Stimulated activated CD8-positive, alpha-beta memory T cell treated with anti-CD3 and anti-CD28 coated beads, Interleukin-15, amount 100 ng/mL, for 24 hours (primary cell): ENCODE measurements at places on chromosomes 5 and 9.

GRCh38 chr9:104746798-104747197 lies 685 bp upstream of the NIPSNAP3A start:
- no peak for DNase-seq

DNA sequence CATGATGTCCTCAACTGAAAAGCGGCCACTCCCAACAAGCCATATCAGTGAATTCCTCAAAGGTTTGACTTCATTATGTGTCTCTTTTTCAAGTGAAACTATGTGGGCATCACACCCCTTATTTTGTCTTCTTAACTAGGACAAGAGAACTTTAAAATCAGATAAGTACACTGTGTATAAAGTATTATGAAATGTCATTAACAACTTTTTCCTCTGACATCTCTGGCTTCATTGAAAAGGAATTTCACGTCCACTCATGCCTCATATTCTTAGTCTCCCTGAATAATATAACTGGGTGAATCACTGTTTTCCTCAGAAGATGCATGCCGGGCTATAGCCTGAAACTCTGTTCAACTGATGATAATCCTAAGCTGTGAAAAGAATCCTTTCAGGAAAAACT lies 415.8 kb downstream of the ACTL7B start:
- no peak for DNase-seq

- no peak for DNase-seq
Measured at GRCh38 chr5:90878549-90879196, 320.1 kb downstream of the ADGRV1 start.

DNA sequence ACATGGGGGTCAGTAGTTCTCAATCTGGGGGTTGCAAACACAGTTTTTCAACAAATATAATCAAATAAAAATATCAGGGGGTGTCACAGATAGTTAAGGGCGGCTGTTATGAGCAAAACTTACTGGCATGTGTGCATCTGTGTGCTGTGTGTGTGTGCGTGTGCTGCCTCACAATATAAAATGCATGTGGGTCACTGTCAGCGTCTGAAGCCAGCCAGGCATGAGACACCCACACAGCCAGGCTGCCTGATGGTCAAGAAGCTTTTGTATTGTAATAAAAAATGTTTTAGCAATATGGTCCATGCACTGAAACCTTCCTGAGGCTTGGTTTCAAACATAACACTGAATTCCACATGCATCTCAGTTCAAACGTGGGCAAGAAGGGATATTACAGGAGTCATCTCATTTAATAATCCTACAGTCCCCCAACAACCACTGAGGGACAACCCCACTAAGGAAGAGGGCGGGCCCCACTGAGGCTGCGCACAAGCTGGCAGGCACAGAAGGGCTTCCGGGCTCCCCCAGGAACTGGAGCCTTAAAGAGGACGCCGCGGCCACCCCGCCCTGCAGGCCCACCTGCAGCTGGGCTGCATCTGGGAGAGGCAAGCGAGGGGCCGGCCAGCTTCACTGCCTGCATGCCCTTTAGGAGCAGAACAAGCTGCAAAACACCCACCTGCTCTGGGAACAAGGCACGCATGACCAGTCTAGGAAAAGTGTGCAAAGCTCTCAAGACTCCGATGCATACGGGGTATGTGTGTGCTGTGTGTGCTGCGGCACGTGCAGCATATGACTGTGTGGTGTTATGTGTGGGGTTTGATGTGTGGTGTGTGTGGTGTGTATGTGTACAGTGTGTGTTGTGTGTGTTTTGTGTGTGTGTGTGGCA lies 14.1 kb downstream of the SEMA4D start:
- no peak for DNase-seq

- no peak for DNase-seq
Measured at GRCh38 chr5:109483395-109483971, 73.7 kb upstream of the PJA2 start.

- DNase-seq: no peak
Measured at GRCh38 chr9:7104625-7105024, 346.9 kb downstream of the KDM4C start.

DNA sequence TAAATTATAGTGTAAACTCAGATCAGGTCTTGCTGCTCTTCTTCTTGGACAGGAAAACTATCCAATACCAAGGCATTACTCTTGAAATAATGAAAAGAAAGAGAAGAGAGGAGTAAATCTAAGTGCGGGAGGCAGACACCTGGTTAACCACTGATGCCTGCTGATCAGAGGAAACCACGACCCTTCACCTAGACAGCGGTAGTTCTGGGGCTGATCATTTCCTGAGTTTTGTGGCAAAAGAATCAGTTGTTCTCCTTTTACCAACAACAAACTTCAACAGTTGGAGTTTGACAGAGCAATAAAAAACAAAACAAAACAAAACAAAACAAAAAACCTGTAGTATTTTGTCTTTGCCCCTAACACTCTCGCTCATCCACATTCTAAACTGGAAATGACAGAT lies 3.0 kb downstream of the RLN1 start:
- DNase-seq: no peak

GRCh38 chr5:95934207-95934804 lies 27.3 kb downstream of the ELL2 start:
- no peak for DNase-seq

DNA sequence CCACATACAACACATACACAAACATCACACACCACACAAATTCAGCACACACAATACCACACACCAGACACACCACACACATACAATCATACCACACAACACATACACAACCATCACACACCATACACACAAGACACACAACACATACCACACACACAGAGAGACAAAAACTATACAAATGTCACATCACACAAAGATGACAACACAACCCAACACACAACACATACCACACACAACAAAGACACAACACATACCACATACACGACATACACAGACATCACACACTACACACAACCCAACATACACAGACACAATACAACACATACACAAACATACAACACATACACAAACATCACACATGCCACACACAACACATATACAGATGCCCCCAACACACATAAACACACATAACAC lies 44.8 kb downstream of the ROR2 start:
- DNase-seq: no peak

DNA sequence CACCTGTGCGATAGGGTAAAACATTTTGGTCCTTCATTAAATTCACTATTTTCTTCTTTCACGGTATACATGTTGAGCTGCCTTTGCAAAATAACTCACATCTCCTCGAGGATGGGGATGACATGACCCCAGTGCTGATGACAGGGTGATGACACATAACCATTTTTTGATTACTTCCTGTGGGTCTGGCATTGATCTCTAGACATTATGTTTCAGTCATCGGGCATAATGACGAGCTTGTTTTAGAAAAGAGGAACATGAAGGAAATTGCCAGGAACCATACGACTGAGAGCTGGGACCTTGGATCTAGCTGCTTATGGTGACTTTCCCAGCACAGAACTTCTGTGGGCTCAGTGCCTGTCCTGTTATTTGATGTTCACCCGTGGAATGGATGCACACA lies 25.2 kb downstream of the COL5A1 start:
- DNase-seq: no peak

DNA sequence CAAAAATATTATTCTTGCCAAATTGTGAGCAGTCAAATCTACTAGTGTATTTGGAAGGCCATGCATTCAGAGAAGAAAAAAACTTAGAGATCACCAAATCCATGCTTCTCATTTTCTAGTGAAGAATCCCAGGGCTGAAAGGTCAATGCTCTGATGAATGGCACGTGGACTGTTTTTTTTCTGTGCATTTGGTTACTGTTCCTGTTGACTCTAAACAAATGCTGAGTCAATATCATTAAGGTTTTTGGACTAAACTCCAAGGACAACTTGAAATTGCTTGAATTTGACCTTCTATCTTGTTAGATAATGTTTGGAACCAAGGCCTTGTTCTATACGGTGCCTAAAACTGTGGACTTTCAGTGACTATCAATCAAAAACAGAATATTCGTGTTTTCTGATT lies 142.2 kb downstream of the OSTF1 start:
- DNase-seq: no peak

DNA sequence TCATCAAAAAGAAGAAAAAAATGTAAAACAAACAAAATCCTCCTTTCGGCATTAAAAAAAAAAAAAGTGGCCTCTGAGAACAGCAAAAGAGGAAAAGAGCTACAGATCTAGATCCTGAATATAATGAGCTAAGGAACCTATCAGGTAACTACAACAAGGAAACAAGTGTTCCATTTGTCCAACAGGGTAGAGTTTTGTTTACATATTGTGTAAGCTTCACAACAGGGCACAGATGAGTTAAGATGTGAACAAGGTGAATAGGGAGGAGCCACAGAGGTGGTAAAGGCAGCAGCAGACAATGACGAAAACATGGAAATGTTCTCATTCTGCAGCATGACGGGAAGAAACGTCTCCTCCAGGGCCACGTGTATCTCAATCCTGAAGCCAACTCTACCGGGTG lies 14.4 kb downstream of the ELP1 start:
- no peak for DNase-seq

- no peak for DNase-seq
Measured at GRCh38 chr5:4563400-4563799, 576.7 kb upstream of the ADAMTS16 start.

GRCh38 chr5:39712316-39713249 lies 287.8 kb upstream of the DAB2 start:
- no peak for DNase-seq

DNA sequence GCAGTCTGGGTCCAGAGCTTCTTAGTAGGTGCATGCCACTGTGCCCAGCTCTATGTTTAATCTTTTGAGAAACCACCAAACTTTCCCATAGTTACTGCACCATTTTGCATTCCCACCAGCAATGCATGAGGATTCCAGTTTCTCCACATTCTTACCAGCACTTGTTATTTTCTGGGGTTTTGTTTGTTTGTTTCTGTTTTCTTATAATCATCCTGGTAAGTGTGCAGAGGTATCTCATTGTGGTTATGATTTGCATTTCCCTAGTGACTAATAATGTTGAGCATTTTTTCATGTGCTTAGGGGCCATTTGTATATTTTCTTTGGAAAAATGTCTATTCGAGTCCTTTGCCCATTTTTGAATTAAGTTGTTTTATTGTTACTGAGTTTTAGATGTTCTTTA lies 11.4 kb downstream of the FOXE1 start:
- DNase-seq: no peak

DNA sequence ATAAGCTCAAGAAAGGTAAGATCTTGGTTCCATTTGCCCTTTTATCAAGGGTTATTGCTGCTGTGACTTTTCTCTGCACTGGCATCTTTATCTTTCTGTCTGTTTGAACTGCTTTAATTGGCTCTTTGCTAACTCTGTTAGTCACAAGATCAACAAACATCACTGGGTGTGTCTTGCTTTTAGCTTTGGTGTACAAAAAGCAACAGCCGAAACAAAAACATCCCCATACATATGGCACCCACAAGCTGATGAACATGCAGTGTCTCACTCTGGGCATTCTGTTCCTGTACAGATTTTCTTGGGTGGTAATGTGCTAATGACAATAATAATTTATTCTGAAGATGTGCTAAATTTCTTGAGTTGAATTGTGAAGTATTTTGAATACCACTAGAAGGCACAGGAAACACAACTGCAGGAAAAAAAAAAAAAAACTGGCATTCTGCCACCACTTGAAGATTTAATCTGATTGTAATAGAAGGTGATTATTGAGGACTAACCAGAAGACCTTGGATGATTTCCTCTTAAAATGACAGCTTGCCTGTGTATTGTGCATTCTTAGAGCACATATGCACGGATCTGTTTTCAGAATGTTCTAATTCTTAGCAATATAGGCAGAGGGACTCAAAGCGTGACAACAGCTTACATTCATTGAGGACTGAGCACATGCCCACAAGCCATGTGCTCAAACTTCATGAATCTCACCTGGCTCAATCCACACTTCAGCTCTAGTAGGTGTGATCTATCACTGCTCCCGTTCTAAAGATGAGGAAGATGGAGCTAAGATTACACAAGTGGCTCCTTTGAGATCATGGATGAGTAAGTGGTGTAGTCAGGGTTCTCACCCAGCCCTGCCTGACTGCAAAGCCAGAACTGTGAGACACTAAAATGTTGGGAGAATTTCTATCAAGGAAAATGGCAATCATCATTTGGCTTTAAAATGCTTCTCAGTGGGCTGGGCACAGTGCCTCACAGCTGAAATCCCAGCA lies 96.4 kb downstream of the EBF1 start:
- DNase-seq: no peak

DNA sequence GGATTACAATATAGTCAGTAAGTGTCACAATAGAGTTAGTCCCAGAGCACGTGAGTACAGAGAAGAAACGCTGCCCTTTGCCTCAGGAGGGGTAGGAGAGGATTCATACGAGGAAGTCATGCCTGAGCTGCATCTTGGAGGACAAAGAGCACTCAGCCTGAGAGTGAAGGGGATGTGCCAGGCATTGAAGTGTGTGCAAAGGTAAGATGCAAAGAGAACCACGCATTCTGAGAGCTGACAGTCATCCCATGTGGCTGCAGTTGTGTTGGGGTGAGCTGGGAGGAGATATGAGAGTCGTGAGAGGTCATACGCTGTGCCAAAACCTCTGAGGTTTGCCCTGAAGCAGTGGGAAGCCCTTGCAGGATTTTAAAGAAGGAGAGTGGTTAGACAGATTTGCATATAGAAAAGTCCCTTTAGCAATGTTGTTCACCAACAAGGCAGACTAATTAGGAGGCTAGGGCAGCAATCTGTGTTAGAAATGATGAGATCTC lies 97.5 kb downstream of the PIP5K1B start:
- no peak for DNase-seq

- no peak for DNase-seq
Measured at GRCh38 chr9:93644397-93645088, 68.2 kb downstream of the PHF2 start.

GRCh38 chr5:114166081-114166480 lies 195.8 kb upstream of the KCNN2 start:
- no peak for DNase-seq

DNA sequence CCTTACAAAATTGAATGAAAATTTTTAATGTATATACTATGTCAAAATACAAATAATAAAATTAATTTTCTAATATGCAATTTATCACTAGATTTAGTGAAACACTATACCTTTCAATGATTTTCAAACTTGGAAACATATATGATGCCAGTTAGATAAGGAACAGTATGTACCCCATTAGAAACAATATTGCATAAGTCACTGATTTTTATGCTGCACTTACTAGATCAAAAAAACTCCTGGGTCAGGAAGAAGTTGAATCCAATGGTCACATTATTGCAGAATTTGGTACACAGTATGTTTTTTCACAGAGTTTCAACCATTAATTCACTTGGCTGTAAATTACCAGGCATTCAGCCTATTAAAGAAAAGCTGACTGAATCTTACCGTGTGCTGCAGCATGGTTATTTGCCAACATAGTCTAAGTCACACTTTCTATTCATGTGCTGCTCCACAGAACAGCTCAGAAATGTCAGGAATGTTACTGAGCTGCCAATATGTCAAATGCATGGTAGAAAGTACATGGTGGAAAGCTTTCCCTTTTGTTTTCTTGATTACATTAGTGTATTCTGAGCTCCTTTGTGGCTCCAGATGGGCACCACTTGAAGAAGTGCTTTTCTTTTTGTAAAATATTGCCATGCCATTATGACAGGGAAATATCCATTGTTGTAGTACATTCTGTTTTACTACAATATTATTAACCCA lies 9.9 kb upstream of the PRR16 start:
- DNase-seq: no peak

GRCh38 chr9:126211441-126212074 lies 115.1 kb upstream of the MVB12B start:
- DNase-seq: no peak

GRCh38 chr5:83396662-83397061 lies 74.9 kb upstream of the VCAN start:
- no peak for DNase-seq

- no peak for DNase-seq
Measured at GRCh38 chr9:124293718-124294506, 36.2 kb downstream of the NEK6 start.
